ENCODE measurements at places on chromosomes 4 and X. TPM values are rescaled to one million over a fixed set of nuclear protein-coding genes. Genes with fewer than 3 reads are reported as not detected.

DNA sequence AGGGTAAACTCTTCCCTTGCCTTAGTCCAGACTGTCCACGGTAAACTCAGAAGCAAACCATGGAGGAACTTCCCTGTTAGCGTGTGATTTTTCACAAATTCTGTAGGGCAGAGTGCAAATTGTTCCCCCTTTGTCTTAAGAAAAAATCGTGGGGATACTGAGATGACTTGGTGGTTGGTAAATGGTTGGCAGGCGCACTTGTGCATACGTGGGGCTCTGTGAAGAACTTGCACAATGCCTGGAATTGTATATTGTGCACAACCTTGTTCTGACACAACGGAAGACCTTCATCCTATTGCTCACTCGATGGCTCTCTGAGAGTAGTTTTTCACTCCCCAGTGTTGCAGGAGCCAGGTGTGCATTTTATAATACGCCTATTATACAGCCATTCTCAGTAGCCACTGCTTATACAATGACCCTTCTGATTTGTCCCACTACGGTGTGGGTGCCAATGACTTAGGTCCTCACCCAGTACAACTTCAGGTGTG, 150.0 kb downstream of the SPRY1 start:
- no peak for DNase-seq

DNA sequence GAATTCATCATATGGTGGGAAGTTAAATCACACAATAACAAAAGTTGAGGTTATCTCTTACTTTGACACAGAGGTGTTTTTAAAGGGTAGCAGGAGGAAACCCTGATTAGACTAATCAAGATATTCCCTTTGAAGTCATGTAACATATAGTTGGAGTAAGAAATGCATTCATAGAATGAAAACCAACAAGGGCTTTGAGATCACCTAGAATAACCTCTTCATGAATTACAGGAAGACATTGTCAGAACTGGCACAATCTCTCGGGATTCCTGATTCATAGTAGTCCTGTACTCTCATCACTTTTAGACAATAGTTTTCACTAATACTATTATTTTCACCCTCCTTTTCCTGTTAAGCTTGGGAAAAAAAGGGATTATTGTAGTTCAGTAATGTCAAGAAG, 170.2 kb downstream of the PPP3CA start:
- peak; percentile 32 for DNase-seq

DNA sequence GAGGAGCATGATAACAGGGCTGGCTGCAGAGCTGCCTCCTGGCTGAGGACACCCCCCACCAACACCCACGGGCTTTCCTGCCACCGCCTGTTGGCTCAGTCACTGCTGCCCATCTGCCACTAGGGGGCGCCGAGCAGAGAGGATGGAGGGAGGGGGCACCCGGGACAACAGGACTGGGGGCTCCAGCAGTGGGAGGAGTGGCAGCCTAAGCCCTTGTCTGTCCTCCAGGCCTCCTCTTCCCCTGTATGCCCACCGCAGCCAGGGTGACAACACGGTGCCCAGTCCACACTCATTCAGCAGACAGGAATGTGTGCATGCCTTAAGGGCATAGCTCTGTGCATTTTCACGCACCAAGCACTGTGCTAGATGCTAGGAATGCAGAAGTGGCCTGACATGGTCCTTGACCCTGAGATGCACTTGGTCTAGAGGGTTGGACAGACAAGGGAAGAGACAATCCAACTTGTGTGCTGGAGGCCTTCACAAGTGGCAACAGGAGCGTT, 149.9 kb downstream of the AMMECR1 start:
- peak; percentile 45 for DNase-seq

The CXCL3 gene
- total RNA-seq: not detected

The MAGEA2 gene
- not detected for total RNA-seq
